ENCODE measurements at places on chromosomes 12 and 14.

DNA sequence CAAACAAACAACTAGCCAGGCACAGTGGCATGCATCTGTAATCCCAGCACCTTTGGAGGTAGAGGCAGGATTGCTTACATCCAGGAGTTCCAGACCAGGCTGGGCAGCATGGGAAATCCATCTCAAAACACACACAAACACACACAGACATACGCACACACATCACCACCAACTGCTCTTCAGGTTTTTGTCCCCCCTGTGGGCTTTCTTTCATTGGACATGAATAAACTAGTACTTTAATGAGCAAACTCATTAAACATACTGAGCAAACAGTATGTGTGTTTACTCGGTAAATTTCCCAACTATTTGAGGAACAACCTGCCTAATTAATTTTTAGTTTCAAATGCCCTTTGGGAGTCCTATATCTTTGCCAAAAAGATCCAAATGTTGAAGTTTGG, 10.1 kb upstream of the RASSF3 start:
- no peak for DNase-seq

GRCh38 chr14:64026600-64026999, 173.8 kb downstream of the SYNE2 start:
- no peak for DNase-seq

DNA sequence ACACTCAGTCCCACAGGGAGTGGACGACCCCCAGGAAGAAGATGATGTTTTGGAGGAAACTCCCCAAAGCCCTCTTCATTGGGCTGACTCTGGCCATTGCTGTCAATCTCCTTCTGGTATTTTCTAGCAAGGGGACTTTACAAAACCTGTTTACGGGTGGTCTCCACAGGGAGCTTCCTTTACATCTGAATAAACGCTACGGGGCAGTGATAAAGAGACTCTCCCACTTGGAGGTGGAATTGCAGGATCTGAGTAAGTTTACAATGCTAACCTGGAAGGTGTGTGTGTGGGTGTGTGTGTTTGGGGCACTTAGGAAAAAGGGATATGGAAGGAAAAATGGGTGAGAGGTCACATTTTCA, 416 bp downstream of the GALNT8 start:
- no peak for DNase-seq

DNA sequence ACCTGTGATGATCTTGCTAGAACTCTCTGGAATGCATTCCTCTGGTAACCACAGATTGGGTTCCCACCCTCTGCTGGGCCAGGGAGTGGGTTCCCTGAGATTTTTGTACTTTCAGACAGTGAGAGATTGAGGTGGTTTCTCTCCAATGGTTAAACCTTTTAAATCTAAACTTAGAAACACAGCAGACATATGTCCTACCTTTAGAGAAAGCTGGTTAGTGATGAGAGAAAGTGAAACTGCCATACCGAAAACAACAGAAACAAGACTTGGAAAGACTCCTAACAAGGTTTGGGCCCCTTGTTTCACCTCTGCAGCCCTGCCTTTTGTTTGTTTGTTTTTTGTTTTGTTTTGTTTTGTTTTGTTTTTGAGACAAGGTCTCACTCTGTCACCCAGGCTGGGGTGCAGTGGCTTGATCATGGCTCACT, 9.7 kb upstream of the SGPP1 start:
- DNase-seq: no peak

GRCh38 chr14:102964152-102964730, 41.8 kb downstream of the AMN start:
- no peak for DNase-seq

- no peak for DNase-seq
Measured at GRCh38 chr12:12890543-12891079, 751 bp upstream of the GPRC5A start.
